Fibroblast of skin of scalp (primary cell): ENCODE measurements at places on chromosomes 7 and 10.

- DNase-seq = no peak
Observed at GRCh38 chr10:114713525-114714090, 55.5 kb upstream of the ABLIM1 start.

DNA sequence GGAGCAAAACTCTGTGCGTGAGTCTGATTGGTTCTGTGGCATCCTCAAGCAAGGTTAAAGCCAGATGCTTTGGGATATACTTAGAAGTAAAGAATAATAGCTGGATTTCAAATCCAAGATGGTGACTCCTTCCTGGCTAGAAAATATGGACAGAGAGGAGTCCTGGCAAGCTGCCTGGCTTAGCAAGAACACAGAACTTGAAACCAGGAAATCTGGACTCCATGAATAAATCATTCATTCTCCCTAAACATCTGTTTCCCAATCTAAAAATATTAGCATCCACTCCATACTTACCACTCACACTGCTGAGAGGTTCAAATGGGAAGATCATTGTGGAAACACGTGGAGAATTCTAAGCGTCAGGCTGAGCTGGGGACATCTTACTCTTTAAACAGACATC is 1074.1 kb upstream of the AUTS2 start:
- no peak for DNase-seq

DNA sequence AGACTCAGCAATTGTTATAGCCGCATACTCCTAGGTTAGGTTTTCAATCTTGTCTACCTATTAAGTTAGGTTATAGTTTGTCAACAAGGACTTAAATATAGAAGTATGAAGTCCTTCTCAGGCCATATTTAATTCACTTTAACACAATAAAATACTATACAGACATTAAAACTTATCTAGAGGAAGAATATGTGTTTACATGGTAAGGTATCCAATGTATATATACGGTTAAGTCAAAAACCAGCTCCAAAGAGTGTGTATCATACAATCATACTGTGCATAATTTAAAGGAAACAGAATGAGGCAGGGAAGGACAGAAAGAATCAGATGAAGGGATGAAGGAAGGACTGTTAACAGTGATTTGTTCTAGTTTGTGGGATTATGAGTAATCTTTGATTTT is 79.5 kb upstream of the LANCL2 start:
- DNase-seq = no peak

- no peak for DNase-seq
Observed at GRCh38 chr10:98254234-98254974, 13.6 kb downstream of the LOXL4 start.

- no peak for DNase-seq
Observed at GRCh38 chr7:109963741-109964140, 1127.2 kb upstream of the LRRN3 start.

- DNase-seq = no peak
Observed at GRCh38 chr10:110023785-110024465, 16.1 kb downstream of the ADD3 start.

DNA sequence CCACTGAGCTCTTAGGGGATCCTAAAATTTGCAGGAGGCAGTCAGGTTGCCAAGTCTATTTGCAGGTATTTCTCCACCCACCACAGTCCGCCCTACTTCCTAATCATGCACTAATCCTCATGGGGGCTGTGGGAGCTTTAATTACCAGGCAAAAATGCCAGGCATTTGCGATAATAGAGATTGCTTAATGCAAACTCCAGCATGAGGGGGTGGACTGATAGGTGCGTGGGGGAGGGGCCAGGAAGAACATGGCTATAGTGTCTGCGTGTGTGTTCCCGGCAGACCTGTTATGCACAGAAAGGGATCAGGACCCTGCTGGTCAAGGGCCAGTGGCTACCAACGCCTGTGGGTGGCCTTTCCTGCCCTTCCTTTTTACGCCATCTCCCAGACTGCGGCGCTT is 15.6 kb upstream of the AQP1 start:
- DNase-seq = no peak

GRCh38 chr7:7889791-7890568 is 78.6 kb upstream of the GLCCI1 start:
- DNase-seq = no peak
